Cortex of kidney (tissue), 1 donor: ENCODE measurements at places on chromosomes 3 and 15.
A peak's percentile ranks its signal among the peaks of the same experiment; 100 is the strongest.

GRCh38 chr3:47482366-47482765 lies 6.6 kb upstream of the SCAP start:
- no peak for DNase-seq

- DNase-seq, result no peak
These were observed 3.2 kb downstream of the TNIK start for GRCh38 chr3:171456765-171457606.

DNA sequence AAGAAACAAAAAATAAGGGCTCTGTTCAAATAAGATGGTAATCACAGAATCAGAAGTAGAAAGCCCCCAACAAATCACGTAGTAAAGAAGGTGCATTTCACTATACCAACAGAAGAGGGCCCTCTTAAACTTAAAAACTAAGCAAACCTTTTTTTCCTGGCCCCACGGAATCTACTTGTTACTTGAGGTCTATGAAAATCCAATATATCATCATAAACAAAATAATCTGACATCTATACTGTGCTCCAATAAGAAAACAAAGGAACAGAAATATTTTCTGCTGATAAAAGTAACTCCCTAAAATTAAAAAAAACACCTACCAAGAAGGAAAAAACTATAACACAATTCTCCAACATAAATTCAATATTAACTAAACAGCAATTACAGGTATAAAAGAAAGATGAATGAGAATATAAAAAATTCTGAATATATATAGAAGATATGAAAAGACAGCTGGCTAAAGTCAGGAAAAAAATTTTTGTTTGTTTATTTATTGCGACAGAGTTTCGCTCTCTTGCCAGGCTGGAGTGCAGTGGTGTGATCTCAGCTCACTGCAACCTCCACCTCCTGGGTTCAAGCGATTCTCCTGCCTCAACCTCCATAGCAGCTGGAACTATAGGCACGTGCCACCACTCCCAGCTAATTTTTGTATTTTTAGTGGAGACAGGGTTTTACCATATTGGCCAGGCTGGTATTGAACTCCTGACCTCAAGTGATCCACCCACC lies 81.8 kb downstream of the CLASP2 start:
- no peak for DNase-seq

GRCh38 chr3:149314807-149315578 lies 18.4 kb downstream of the TM4SF18 start:
- no peak for DNase-seq

GRCh38 chr15:59237119-59237855 lies 30.6 kb downstream of the LDHAL6B start:
- DNase-seq, result no peak

GRCh38 chr3:152621006-152621868 lies 213.7 kb upstream of the P2RY1 start:
- DNase-seq, result no peak

DNA sequence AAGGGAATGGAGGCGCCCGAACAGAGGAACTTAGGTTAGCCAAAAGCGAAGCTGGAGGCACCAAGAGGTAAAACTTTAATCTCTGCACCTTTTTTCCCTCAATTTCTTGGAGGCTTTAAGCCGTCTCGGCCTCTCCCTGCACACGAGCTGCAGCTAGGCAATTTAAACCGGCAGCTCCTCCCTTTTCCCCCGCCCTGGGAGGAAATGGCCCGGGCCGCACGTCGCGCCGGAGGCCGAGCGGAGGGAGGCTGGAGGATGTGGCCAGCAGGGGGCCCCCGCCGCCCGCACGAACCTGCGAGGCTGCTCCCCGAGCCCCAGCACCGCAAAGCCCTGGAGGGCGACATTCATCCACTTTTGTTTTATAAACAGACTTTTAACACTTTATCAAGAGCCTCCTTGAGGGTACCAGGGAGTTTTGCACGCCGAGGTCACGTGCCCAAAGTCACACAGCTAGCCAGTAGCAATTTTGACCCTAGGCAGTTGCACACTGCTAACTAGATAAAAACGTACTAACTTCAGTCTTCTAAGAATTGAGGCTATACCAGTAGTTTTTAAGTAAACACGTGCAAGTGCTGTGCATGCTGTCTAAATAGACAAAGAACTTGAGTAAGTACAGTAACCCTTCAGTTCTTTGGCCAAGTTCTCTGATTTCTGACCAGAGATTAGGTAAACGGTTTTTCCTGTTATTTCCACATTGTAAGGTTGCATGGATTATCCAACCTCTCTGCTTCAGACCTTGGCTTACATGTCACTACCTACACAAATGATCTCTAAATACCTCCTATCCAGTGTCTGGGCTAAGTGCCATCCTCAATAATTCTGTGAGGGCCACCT lies 668 bp upstream of the XXYLT1 start:
- DNase-seq, result peak; percentile 70

GRCh38 chr15:57537072-57537471 lies 54.6 kb upstream of the MYZAP start:
- DNase-seq, result no peak

DNA sequence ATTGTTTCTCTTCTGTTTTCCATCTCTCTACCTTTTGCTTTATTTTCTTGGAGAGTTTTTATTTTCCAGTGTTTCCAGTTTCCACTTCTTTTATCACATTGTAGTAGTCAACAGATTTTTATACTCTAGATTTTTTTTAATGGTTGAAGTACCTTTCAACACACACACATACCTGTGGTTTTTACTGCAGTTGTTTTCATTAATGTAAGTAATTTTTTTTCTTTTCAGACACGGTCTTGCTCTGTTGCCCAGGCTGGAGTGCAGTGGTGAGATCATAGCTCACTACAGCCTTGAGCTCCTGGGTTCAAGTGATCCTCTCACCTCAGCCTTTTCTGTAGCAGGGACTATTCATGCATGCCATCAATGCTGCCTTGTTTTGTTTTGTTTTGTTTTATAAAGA lies 472.5 kb upstream of the SGO1 start:
- no peak for DNase-seq

- DNase-seq, result no peak
These were observed 53.3 kb downstream of the OSBPL10 start for GRCh38 chr3:31927811-31928210.

- no peak for DNase-seq
These were observed 578 bp downstream of the OIP5 start for GRCh38 chr15:41331833-41332193.

DNA sequence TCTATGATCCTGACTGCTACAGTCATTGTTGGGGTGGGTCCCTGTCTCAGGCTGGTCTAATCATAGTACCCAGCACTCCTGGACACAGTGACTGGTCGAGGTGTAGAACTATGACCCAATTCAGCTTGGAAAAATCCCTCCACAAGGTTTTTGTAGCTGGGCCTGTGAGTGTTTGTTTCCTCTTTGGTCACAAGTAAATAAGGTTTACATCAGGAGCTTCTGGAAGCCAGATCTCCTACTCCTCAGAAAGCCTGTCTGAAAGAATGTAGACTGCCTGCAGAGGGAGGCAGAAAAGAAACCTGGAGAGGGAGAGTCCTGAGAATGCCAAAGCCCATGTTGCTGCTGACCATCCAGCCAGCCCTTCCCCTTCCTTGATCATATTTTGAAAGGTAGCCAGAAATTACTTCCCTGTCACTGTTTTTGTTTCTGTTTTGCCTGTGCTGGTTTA lies 123.2 kb downstream of the RAP2B start:
- no peak for DNase-seq

DNA sequence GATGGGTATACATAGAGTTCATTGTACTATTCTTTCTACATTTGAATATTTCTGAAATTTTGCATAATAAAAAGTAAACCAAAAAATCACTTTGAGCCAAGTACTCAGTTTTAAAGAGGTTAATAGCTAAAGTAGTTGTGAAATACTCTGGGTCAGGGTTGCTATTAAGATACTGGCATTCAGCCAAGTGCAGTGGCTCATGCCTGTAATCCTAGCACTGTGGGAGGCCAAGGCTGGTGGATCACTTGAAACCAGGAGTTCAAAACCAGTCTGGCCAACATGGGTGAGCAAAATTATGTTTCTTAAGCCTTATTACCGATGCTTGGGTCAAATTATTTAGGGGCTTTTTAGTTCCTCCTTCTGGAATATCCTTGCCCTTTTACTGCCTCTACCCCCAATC lies 122.0 kb upstream of the MELTF start:
- no peak for DNase-seq

GRCh38 chr3:123622766-123623165 lies 37.9 kb upstream of the HACD2 start:
- DNase-seq, result no peak

DNA sequence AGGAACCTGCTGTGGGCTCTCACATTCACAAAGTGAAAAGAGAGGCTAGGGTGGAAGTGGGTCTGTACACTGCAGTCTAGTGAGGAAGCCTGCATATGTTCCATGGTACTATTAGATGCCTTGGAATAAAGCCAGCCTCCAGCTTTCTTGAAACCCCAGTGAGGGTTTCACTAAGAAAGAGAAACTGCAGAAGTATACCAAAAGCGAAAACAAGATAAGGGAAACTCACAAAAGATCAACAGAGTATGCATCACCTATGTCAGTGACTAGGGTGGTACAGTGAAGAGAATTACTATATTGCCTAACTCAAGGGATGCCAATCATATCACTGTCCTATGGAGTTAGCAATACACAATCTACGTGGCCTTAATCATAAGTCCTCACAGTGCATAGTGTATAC lies 212.5 kb upstream of the GADL1 start:
- DNase-seq, result no peak

GRCh38 chr15:39709941-39710340 lies 72.7 kb downstream of the FSIP1 start:
- DNase-seq, result no peak

GRCh38 chr3:178709051-178709450 lies 172.8 kb downstream of the KCNMB2 start:
- no peak for DNase-seq
